PC-3 (cell line): ENCODE measurements at places on chromosomes 12 and 14. TPM values are rescaled to one million over a fixed set of nuclear protein-coding genes. Genes with fewer than 3 reads are reported as not detected.

DNA sequence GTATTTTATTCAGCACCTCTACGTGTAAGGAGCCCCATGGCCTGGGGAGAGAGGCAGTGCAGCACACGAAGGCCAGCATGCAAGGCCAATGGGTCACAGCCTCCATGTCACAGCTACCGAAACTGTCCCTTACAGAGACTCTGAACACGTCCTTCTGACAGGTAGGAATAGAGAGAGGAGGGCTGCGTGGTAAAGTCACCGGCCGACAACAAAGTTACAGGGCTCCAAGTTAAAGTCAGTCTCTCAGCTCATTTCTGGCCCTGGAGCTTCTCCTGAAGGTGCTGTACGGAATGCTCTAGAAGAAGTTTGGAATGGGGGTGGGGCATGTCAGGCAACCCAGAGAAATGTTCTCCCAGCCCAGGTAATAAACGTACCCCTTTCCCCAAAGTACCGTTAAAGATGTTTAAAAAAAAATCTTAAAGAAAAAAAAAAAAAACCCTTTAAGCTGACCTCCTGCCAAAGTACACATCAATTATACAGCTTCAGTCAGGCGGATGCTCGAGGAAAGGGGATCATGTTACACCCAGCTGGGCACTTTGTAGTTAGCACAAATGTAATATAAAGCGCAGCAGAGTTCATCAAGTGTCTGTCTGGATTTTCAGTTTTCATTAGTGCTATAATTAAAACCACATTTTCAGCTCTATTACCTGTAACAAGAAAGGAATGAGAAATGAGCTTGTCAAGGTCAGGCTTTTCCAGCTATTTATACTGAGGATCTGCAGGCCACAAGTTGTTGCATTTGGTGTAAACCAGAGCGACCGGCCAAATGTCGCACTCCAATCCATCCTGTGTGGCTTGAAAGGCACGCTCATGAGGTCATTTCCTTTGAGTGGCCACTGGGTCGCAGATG is 53.3 kb upstream of the CDKN3 start:
- peaks cover 20% of the 10 kb centered on the region for H3K4me1 ChIP-seq
- H3K27ac ChIP-seq = no peak overlapping the region
- H3K36me3 ChIP-seq = no peaks in the 10 kb centered on the region
- no peak overlapping the region for H3K4me3 ChIP-seq
- no peaks in the 10 kb centered on the region for H3K27me3 ChIP-seq

- no peaks in the 10 kb centered on the region for H3K27me3 ChIP-seq
- H3K27ac ChIP-seq = no peak overlapping the region
- no peak for DNase-seq
- no peaks in the 10 kb centered on the region for H3K36me3 ChIP-seq
- no peak overlapping the region for H3K4me3 ChIP-seq
Measured at GRCh38 chr14:87492561-87492960, 500.4 kb downstream of the GALC start.

DNA sequence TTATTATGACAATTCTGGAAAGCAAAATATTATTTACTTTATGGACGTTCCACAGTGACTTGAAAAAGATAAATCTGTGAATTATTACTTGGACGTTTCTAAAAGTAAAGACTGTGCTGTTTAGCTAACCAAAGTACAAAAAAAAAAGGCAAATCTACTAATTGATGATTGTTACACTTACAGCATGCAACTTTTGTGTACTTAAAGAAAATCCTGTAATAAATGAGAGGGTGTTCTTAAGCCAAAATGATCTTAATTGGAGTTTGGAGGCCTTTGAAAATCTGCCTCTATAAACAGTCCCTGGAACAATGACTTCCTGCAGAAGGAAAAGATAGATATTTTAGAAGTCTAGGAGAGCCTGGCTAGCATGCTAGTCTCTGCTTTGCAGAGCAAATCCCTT is 434.0 kb upstream of the SYT1 start:
- no peaks in the 10 kb centered on the region for H3K36me3 ChIP-seq
- no peak overlapping the region for H3K27ac ChIP-seq
- H3K27me3 ChIP-seq = no peaks in the 10 kb centered on the region
- no peaks in the 10 kb centered on the region for H3K4me1 ChIP-seq

DNA sequence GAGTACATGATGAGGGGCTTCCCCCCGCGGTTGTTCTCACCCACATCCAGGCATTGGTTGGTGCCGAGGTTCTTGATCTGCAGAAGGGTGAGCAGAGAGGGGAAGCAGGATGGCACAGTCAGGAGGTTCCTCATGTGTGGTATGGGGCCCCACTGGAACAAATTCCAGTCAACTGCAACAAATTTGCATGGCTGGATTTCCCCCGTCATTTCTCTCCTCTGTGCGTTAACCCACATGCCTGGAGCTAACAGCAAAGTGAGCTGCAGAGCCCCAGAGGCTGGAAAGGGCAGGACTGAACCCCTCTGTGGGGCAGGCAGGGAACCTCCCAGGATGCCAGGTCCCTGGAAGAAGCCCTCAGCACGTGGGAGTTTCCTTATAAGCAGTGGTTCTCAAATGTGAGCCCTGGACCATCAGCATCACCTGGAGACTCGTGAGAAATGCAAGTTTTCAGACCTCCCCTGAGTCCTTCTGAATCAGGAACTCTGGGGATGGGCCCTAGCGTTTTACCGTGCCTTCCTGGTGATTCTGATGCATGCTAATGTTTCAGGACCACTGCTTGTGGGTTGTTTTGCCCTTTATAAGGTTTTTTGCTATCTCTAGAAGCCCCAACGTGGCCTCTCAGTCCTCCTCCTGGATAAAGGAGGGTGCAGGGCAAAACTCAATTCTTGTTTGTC is 11.0 kb upstream of the CELA1 start:
- no peak overlapping the region for H3K27ac ChIP-seq
- H3K4me1 ChIP-seq = no peaks in the 10 kb centered on the region
- no peaks in the 10 kb centered on the region for H3K27me3 ChIP-seq
- H3K36me3 ChIP-seq = peaks cover 40% of the 10 kb centered on the region

DNA sequence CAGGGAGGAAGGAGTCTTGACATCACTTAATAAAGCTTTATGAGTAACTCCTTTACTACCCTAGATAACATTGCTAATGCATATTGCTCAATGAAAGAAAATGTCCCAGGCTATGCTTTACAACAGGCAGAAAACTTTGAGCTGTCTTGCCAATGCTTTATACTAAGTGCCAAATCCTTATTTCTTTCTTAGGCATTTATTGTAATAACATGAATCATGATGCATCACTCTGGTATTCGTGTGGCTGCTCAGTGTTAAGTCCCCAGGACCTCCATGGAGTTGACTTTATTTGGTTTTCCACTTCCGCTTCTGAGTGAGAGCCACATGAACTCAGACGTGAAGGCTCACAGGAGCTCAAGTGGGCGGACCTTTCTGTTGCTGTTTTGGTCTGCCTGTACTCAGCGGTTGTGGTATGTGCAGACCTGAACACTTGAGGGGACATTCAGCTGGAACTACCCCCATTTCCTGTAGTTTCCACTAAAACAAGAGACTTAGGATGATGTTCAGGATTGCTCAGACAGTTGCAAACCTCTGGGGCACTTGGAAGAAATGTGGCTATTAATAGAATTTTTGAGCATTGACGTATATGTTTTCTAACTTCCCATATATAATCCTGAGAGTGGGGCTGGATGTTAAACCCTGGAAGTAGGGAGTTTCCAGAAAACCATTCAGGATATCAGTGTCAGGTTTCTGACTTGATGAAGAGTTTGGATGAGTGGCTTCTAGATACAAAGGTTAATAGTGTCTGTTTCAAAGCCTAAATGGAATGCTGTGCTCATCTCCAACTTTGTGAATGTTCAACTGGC is 258.6 kb downstream of the MSRB3 start:
- peaks cover 58% of the 10 kb centered on the region for H3K4me1 ChIP-seq
- no peaks in the 10 kb centered on the region for H3K27me3 ChIP-seq
- H3K36me3 ChIP-seq = peaks cover 19% of the 10 kb centered on the region; the same call in 1 of the 2 replicates
- H3K4me3 ChIP-seq = peak overlapping the region; percentile 3; the same call in 1 of the 2 replicates
- DNase-seq = peak; percentile 99

GRCh38 chr12:52644078-52644415 is 8.0 kb downstream of the KRT2 start:
- H3K4me1 ChIP-seq = no peaks in the 10 kb centered on the region
- H3K27ac ChIP-seq = no peak overlapping the region
- DNase-seq = no peak
- no peaks in the 10 kb centered on the region for H3K36me3 ChIP-seq
- no peak overlapping the region for H3K4me3 ChIP-seq
- H3K27me3 ChIP-seq = peaks cover 51% of the 10 kb centered on the region

DNA sequence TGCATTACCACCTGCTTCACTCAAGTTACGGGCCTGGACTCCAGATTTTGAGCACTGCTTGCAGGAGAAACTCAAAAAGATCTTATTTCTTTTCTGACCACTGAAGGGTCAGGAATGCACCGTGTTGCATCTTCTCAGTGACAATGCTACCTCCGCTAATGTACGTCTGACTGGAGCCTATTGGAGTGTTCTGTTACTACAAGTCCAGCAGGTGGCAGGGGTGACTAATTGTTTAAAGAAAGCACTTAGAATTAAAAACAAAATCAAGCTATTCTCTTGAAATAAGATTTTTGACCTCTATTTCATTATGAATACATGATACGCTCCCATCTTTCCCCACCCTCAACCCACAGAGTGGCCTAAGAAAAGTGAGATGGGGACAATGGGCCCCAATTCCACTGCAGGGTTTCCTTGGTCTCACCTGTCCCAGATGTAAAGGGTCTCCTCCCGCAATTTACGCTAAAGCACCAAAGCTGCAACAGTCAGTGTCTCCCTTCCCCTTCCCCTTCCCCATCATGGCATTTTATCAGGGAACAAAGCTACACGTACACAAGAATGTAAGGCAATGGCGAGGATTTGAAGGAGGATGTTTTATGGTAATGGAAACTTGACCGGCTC is 2.2 kb downstream of the TBPL2 start:
- H3K27ac ChIP-seq = no peak overlapping the region
- DNase-seq = peak; percentile 92
- no peaks in the 10 kb centered on the region for H3K27me3 ChIP-seq
- H3K4me1 ChIP-seq = peaks cover 21% of the 10 kb centered on the region
- no peaks in the 10 kb centered on the region for H3K36me3 ChIP-seq
- no peak overlapping the region for H3K4me3 ChIP-seq

DNA sequence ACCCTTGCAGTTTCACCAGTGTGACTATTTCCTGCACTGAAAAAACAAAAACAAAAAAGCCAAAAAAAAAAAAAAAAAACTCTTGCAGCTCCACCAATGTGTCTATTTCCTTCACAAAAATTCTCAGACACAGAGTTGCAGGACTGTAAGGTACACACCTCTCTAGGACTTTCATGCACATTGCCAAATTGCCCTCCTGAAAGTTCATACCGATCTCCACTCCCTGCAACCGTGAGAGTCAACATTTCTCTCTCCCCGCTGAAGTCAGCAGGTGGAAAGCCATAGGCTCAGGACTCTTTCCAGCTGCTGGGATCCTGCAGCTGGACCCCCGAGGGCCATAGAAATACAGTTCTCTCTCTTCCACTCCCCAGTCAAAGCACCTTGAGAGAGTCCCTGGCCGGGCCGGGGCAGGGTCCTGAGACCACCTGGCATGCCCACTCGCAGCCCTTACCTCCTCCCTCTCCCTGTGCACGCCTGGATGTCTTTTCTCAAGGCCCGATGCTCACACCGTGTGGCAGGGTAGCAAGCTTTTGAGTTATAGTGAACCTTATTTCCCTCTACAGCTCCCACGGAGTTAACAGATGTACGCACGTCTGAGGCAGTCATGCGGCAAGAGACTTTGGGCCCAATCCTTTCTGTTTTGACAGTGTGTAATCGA is 23.6 kb downstream of the MMAB start:
- no peak for DNase-seq
- peaks cover 25% of the 10 kb centered on the region for H3K4me1 ChIP-seq
- H3K4me3 ChIP-seq = no peak overlapping the region
- no peaks in the 10 kb centered on the region for H3K27me3 ChIP-seq

GRCh38 chr12:51392556-51393237 is 1.5 kb upstream of the GALNT6 start:
- H3K4me1 ChIP-seq = peaks cover 68% of the 10 kb centered on the region
- no peak for DNase-seq
- no peaks in the 10 kb centered on the region for H3K36me3 ChIP-seq

DNA sequence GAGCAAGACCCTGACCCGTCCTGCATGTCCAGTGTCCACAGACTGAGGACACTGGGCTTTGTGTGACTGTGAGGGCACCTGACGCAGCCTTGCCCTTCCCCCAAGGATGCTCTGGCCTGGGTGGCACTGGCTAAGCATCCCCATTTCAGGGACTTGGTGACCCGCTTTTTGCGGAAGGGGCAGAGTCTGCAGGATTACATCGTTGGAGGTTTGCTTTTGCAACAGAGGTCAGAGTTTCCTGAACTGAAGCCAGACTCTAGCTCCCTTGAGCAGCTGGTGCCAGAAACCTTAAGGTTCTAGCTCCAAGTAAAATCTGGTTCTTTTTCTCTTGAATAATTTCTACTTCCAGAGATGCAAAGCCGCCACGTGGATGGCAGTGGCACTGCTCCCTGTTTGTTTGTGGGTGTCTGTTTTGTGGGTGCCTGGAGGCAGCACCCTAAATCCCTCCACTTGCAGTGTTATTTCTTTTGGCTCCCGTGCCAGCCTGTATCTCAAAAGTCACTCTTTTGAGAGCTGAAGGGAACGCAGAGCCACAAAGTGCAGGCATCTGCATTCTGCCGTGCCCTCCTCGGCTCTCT is 184.7 kb downstream of the TSPAN9 start:
- H3K27ac ChIP-seq = no peak overlapping the region
- no peaks in the 10 kb centered on the region for H3K4me1 ChIP-seq
- no peak for DNase-seq
- H3K36me3 ChIP-seq = no peaks in the 10 kb centered on the region
- no peak overlapping the region for H3K4me3 ChIP-seq

DNA sequence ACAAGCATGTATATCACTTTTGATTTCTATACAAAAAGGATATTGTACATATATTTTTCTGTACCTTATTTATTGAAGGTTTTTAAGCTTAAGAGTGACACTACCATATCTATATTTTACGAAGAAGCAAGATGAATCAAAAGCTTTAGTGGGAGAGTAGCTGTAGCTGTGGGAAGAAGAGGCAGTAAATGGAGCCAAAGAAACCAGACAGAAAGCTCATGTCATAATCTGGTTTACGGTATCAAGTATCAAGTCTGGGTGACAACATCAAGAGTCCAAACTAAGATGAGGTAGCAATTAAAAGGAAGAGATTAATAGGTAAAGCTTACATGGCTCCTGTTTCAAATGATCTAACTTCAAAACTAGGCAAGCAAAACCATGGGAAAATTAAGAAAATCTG is 54.8 kb downstream of the CEP83 start:
- H3K27ac ChIP-seq = no peak overlapping the region
- peaks cover 18% of the 10 kb centered on the region for H3K36me3 ChIP-seq
- no peaks in the 10 kb centered on the region for H3K4me1 ChIP-seq
- no peaks in the 10 kb centered on the region for H3K27me3 ChIP-seq

GDF11 gene
- 7.1 and 17.4 TPM in 2 replicates for total RNA-seq

HOXC10 gene
- total RNA-seq = 0.69 and 2.9 TPM in 2 replicates
